ENCODE measurements at places on chromosomes 1 and 21.

- DNase-seq = peak; percentile 67
Measured at GRCh38 chr1:23167353-23168078, 1.1 kb downstream of the LUZP1 start.

DNA sequence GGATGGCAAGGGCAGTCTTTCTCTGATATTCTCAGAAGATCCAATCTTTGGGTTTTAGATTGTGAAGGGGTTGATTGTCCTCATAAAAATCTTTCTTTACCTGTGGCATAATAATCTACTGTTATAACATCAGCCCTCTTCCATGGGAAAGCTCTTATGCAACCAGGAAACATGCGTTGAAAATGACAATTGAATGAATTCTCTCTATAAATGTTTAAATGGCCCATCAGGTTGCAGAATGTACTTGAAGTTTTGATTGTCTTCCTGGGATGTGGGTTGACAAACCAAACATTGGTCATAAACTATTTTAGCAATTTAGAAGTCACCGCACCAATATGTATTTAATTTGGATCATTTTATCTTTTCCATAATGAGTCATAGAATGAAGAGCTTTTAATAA lies 31.7 kb upstream of the ITLN1 start:
- DNase-seq = no peak

DNA sequence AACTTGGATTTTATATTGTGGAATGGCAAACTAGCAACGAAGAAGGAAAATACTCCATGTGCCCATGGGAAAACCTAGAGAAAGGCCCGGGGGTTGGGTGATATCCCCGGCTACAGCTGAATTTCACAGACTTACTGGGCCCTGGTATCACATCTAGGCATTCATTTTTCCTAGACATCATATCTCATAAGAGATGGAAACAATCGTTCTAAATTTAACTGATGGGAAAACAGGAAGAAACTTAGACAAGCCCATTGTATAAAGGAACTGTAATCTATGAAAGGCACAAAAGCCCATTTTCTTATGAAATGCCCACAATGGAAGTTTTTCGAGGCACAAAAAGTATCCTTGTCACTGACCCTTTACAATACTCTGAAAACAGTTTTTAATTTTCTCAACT lies 407.9 kb upstream of the LYPLAL1 start:
- no peak for DNase-seq

DNA sequence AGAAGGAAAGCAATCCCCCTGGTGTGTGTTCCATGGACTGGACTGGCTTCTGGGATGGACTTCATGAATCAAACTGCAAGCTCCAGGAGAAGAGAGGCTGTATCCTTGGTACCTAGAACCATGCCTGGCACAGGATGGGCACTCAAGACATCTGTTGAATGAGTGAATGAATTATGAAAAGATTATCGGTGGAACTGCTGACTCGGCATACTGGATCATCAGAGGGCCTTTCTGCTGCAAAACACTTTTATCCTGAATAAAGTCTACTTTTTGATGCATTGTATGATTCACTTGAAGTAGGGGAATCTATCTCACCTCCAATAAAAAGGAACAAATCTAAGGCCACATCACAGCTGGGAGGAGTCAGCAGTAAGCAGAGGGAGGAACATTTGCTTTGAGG lies 42.9 kb downstream of the DDX20 start:
- DNase-seq = no peak

- DNase-seq = no peak
Measured at GRCh38 chr1:231384696-231385415, 37.2 kb downstream of the EGLN1 start.

Measured in HuH-7.5 (cell line).